ENCODE measurements at places on chromosomes 11 and 22.
A peak's percentile ranks its signal among the peaks of the same experiment; 100 is the strongest.

GRCh38 chr22:44049486-44050231 lies 25.6 kb downstream of the PARVB start:
- DNase-seq, result no peak

DNA sequence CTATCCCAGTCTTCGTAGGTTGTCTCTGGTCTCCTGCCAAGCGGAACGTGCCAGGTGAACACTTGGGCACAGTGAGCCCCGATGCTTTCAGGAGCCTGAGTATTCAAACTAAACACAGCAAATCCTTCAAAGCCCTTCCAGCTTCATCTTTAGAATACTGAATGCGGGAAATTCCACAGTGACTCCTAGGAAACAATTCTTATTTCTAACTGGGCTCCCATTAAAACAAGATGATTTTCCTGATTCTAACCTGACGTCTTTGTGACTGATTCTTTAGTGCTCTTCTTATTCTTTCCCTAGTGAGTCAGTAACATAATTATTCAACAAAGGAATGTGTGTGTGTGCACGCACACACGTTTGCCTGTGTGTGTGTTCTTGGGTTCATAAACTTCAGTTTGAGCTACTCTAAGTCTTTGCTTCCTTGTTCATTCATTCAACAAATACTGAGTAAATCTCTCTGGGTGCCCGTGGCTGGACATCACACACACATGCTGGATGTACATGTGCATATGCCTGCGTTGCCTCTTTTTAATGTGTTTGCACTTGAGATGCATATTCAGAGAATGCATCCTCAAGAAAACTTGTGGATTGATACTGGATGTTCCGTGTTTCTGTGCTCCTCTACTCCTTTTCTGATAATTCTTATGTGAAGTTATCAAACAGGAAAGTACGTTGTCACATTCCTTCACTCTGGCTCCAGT lies 134.5 kb downstream of the WNT7B start:
- DNase-seq, result no peak

GRCh38 chr11:105298630-105299029 lies 159.1 kb upstream of the CARD18 start:
- no peak for DNase-seq

DNA sequence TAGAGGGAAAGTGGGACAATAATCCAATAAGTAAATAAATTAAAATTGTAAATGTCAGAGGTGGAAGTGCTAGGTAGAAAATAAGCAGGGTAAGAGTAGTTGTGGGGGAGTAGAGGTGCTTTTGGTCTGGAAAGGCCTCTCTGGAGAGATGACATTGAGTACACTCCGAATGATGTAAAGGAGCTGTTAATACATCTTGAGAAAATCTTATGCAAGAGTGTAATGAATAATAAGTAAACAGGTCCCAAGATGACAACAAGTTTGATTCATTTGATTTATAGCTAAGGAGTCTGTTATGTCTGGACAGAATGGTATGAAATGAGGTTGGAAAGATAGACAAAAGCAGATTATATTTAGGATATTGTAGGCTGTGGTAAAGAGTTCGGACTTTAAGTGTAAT lies 87.5 kb downstream of the TMEM135 start:
- DNase-seq, result no peak

DNA sequence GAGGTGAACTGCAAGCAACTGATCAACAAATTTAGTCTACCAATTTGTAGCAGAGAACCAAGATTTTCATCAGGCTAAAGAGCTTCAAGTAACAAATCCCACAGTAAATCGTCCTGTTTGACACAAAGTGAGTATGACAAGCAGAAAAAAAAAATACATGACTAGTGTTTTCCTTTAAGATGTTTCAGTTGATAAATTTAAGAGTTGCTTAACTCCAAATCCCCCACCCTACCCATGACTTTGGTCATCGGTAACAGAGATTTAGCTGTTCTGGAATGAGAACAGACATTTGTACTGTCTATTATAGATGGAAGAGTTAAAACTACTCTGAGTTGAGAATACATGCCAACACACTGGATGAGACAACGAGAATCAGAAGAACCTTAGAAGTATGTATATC lies 165.0 kb upstream of the MTMR2 start:
- no peak for DNase-seq

DNA sequence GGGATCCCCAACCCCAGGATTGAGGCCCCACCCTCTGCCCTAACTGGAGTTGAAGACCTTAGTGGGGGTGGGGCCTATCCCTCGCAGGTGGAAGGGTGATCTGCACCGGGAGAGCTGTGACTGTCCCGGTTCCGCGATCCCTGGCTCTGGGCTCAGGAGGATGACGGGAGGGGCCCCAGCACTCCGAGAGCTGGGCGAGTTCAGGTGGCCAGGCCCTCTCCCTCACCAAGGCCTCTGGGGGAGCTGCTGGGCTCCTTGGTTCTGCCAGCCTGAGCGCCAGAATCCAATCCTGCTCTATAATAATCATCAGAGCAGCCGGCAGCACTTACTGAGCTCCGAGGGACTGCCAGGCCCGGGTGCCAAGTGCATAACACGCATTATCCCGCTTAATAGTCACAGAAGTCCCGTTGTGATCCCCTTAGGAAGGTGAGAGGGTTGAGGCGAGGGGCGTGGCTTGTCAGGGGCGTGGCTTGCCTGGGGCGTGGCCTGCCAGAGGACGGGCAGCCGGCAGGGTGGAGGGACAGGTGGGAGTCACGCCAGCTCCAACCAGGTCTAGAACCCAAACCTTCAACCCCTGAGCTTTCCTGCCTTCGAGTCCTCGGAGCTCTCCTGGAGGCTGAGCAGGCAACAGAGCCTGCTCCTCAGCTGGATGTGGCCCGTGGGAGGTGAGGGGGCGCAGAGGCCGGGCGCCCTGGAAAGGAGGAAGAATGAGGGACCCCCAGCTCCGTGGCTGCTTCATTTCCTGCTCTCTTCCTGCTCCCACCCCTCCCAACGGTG lies 7.3 kb upstream of the SYT7 start:
- DNase-seq, result peak; percentile 15

- peak; percentile 54 for DNase-seq
Measured at GRCh38 chr22:46367707-46368191, 32.2 kb downstream of the TRMU start.

DNA sequence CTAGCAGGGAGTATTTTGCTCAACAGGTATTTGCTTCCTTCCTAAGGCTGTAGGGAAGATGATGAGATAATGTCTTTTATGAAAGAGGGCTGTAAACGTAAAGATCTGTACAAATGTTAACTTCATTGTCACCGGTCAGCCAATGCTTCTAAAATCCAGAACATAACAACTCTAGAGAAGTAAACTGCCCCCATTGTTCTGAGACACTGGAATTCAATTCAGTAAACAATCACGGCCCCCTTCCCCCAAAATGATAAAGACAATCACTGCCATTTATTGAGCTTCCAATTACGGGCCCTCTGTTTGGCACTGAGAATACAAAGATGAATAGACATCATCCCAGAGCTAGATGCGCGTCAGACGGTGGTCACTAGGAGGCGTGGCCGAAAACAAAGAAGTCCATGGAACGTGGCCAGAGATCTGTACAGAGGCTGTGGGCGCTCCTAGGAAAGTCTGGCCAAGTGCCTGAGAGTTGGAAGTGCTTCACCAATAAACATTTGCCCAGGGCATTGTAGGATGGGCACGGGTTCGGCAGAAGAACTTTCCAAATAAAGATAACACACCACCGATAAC lies 576 bp downstream of the TMEM258 start:
- no peak for DNase-seq

- no peak for DNase-seq
Measured at GRCh38 chr22:17855572-17856290, 81.5 kb upstream of the BID start.

- DNase-seq, result no peak
Measured at GRCh38 chr22:41862530-41863266, 29.8 kb downstream of the SREBF2 start.

- no peak for DNase-seq
Measured at GRCh38 chr11:10494636-10495463, 39.8 kb downstream of the AMPD3 start.

- DNase-seq, result no peak
Measured at GRCh38 chr11:68251765-68252164, 20.0 kb downstream of the C11orf24 start.

DNA sequence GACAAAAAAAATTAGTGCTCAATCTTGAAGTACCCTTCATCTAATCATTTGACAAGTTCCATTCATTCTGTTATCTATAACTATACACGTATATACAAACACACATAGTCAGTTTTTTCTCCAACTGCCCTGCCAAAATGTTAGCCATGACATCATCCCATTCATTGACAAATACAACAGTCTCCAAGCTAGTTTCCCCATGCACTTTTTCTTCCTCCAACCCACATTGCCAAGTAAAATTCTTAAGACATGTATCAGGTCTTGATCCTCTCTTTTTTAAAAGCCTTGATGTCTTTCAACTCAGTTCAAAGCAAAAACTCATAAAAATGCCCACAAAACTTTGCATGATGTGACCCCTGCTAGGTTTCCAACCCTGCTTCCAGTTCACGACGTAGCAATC lies 58.1 kb downstream of the DDI1 start:
- no peak for DNase-seq

- DNase-seq, result no peak
Measured at GRCh38 chr11:116145187-116145865, 627.5 kb downstream of the BUD13 start.

DNA sequence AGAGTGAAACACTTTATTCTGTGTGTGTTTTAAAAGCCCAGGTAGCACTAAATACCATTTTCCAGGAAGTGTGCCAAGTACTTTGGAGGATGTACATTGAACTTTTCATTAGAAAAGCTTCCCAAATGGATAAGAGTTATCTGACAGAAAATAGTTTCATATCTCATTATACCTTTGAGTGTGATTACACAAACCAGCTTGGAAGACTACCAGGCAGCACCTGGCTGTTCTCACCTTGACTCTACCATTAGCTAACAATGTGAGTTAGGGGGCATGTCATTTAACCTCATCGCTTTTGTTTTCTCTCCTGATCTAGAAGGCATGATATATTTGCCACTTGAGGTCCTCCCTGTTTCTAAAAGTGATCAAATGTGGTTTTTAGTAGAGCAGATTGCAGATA lies 50.2 kb downstream of the GRM5 start:
- DNase-seq, result no peak

DNA sequence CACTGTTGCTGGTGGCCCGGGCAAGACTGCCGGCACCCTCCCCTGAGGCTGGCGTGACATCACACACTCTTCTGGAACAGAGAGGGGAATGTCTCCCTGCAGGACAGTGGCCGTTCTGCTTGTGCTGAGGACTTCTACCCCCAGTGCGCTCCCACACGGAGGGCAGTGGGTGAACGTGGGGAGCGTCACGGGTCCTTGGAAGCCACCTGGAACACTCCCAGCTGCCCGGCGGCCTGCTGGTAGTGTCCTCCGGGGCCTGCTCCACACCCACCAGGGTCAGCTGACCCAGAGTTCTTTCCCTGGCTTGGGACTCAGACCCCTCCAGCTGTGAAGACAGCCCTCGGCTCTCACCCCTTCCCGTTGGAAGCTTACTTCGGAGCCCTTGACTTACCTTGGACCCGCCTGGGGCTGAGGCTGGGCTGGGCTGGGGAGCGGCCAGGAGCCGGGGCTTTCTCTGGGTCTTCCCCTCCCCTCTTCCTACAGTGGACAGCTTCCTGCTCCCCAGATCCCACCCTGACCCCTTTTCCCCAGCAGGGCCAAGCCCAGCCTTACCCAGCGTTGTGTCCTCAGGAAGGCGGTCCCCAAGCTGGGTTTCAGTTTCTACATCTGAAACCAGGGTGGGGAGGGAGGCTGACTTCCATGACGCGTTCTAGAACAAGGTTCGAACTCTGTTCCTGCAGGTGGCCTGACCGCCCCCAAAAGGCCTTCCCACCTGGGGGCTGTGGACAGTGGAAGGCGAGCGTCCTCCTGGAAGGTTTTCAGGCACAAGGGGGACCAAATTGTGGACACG lies 14.8 kb upstream of the GAL start:
- no peak for DNase-seq

GRCh38 chr11:114343020-114343419 lies 46.8 kb downstream of the NNMT start:
- no peak for DNase-seq

DNA sequence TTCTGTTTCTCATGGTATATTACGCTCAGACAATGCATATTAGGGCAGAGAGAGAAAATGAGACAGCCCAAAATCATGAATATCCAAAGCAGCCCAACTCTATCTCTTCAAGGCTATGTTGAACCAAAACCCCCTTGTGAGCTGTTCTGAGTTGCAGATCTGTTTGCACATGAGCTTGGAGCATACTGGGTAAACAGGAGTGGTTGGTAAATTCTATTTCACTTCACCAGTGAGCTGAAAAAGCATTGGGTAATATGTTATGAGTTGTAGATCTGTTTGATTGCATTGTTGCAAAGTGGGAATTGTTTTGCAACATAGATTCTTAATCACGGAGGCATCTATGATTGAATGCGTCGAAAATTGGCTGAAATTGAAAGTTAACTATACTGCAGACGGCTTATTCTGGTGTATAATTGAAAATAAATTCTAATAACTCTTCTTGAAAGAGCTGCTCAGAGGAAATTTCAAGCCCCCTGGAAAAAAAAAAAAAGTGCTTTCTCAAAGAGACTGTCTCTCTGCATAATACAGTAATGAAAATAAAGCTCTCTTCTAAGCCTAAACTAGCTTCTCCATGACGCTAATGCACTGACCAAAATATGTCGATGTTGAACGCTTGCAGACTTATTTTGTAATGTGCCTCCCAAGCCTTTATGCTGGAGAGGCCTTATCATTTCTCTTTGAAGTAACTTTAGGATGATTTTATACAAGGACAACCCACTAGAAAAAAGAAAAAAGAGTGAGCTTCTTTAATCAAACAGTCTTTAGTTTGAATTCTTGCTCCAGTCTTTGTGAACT lies 263.7 kb downstream of the NTM start:
- no peak for DNase-seq

DNA sequence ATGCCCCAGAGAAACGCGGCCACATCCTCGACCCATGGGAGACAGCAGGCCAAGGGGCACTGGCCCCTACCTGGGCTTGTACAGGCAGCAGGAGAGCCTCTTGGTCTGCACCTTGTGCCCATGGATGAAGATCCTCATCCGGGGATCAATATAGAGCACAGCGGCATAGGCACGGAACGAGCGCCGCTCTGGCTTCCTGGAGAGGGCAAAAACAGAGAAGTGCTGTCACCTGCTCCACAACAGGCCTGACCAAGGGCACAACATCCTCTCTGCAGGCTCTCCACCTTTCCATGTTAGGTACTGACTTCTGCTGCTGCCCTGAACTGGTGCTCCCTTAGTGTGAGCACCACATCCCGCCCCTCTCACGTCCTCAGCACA lies 27.2 kb downstream of the MORC2 start:
- DNase-seq, result no peak

DNA sequence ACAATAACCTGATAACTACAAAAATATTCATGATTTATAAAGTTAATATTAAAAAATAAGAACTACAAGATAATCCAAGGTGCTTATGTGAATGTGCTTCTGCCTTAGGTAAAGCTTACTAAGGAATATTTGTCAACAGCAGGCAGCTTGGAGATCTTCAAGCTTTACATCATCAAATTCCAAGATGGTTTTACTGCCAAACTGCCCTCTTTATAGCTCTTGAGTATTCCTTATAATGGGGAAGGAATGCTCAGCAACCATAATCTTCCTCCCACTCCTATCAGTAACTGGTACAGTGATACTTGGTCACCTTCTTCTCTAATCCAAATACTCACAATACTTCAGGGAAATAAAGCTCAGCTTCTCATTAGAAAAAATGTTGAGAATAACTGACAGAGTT lies 30.1 kb downstream of the SBF2 start:
- DNase-seq, result no peak

Measured in stimulated activated CD4-positive, alpha-beta T cell treated with anti-CD3 and anti-CD28 coated beads, Interleukin-1b, Interleukin-23, amount 100 ng/mL, for 1 hour (primary cell).